IPS-NIHi11 (cell line): ENCODE measurements at places on chromosomes 7 and 10.

GRCh38 chr7:43248961-43249822, 136.7 kb downstream of the HECW1 start:
- peak; percentile 33 for DNase-seq

DNA sequence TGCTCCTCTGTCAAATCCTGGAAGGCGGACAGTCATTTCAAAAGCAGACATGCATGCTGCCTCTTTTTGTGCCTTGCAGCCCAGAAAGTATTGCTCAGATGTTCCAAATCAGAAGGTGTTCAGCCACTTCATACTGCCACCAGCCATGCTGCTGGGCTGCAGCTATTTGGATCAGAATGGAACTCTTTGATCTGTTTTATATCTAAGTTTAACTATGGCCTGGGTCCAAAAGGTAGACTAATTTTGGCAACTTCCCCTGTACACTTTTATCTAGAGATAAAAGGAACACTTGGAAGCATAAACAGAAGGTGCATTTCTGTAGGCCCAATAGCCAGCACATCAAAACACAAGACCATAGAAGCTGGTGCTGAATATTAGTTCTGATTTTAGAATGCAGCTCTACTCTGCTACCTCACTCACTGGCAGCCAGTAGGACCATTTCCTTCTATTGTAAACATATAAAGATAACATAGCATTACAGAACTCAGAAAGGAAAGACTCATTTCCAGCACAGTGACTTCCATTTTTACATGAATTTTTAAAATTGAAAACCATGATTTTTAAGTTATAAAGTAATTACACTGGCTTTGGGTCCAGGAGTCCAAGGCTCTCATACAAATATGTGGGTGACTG, 143.1 kb upstream of the CAV2 start:
- no peak for DNase-seq

DNA sequence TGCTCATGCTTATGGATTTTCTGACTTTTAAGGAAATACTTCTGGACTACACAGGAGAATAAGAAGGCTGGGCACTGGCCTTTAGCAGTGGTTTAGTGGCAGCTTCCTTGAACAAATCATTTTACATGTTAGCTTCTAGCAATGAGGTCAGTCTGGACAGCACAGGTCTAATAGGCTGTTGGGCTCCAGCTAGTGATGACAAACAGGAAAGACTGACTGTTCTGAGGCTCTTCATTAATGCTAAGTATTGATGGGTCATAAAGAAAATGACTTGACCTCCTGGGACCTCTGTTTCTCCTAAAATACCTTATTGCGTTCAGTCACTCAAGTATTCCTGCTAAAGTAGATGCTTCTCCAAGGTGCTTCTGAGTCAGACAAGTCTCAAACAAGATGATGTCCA, 4.9 kb upstream of the RHOBTB1 start:
- no peak for DNase-seq

- DNase-seq: no peak
Observed at GRCh38 chr7:2529161-2530070, 9.8 kb downstream of the LFNG start.

- DNase-seq: no peak
Observed at GRCh38 chr10:73339436-73339835, 19.2 kb downstream of the CFAP70 start.

DNA sequence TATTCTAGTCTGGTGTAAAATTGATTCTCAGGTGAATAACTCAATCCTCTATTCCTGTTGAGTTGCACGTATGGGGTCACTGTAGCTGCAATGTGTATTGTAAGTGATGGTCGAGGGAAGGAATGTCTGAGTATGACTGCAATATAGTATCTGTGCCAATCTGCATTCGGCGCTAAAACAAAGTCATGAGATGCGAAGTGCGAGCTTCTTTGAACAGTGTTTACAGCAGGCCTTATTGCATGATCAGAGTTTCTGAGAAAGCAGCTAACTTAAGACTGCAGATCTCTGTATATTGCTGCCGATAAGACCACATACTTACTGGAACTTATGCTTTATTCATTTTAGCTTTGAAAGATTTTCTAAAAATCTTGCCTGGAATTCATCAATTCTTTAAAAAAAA, 341.7 kb upstream of the BMPER start:
- no peak for DNase-seq

DNA sequence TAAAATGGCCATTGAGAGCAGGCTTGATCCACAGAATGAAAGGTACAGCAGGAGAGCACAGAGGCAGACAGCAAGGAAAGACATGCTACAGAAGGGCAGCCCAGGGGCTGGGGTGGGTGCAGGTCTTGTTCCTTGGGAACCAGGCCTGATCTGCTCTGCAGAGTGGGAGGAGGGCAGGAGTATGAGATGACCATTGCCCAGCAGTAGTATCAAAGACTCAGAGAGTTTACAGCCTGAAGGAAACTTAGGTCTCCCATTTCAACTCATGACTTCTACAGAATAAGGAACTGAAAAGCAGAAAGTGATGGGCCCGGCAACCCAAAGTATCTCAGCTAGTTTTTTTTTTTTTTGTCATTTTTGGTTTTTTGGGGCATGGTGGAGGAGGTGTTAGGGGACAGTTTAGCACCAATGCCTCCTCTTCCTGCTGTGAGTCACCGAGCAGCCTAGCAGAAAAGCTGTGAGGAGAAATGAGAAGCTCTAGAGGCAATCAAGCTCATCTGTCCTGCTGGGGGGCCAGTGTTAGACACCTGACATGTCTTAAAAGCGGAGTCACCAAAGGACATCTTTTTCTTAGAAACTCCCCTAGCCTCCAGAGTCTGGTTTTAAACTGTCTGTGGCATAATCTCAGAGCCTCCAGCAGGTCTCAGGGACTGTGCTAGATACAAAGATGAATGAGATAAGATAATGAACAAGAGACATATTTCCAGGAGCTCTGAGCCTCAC, 34.3 kb upstream of the HERPUD2 start:
- no peak for DNase-seq

GRCh38 chr10:128286141-128286761, 160.0 kb upstream of the MKI67 start:
- no peak for DNase-seq

DNA sequence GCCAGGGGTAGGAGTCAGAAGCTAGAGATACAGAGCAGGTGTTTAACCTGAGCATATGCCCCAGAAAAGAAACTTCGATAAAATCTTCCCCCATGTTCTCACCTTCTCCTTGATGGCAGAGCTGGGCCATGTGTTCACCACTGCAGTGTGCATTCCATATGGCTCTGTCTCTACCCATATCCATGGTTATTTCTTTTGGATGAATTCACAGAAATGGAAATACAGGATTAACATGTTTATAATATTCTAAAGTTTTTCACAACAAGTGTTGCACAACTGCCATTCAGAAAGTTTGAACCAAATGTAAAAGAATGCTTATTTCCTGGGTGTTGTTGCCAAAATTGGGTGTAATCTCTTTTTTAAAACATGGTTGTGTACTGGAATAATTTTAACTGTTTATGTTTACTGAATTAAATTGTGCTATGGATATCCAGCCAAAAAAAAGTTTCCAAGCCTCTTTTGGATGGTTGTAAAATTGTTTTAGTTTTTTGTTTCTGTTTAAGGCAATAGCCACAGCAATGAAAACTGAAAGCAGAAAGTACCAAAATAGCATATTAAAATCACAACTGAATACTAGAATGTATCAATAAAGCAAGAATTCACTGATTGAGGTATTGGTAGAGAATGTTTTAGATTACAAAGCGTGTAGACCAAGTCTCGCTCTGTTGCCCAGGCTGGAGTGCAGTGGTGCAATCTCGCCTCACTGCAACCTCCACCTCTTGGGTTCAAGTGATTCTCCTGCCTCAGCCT, 19.9 kb upstream of the CCNY start:
- DNase-seq: no peak

GRCh38 chr7:67764289-67764688, 767.7 kb downstream of the TYW1 start:
- no peak for DNase-seq

GRCh38 chr7:158365267-158365666, 222.4 kb downstream of the PTPRN2 start:
- DNase-seq: no peak

DNA sequence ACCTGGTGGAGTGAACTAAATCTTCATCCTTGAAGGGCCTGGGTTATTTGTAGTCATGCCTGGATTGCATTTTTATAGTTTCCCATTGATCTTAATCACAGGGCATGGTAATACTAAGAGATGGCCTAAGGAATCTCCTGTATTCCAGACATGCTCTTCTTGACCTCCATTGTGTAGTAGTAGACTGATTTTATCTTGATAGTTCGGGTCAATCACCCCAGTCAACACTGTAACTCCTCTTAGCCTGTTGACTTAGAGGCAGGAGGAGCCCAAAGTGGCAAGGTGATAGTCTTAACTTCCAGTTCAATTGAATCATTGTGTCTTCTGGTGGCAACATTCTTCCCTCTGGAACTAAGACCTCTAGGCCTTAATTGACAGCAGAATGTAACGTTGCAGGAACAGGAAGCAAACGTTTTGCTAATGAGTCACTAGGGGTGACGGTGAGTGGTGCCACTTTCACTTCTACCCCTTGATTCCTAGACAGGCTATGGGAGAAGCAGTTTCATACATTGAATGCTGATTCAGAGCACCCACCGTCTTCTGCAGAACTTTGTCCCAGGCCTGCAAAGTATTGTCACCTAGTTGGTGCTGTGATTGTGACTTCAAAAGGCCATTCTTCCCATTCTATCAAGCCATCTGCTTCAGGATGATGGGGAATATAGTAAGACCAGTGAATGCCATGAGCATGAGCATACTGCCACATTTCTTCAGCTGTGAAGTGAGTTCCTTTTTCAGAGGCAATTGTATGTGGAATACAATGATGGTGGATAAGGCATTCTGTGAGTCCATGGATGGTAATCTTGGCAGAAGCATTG, 24.0 kb upstream of the PAPSS2 start:
- DNase-seq: no peak

- no peak for DNase-seq
Observed at GRCh38 chr10:34153663-34154382, 661.3 kb downstream of the PARD3 start.

DNA sequence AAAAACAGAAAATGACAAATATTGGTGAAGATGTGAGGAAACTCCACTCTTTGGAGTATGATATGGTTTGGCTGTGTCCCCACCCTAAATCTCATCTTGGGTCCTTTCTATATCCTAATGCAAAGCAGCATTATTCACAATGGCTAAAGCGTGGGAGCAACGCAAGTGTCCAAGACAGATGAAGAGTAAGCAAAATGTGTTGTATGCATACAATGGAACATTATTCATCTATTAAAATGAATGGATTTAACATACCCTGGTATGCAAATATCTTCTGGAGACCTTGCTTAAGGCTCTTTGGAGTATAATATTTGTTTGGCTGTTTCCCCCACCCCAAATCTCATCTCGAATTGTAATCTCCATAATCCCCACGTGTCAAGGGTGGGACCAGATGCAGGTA, 839.8 kb upstream of the POM121L12 start:
- no peak for DNase-seq

- peak; percentile 42 for DNase-seq
Observed at GRCh38 chr7:134351424-134351823, 34.7 kb upstream of the SLC35B4 start.

GRCh38 chr10:36269222-36269621, 627.1 kb upstream of the FZD8 start:
- no peak for DNase-seq

GRCh38 chr10:91804126-91804510, 5.9 kb downstream of the TNKS2 start:
- no peak for DNase-seq

DNA sequence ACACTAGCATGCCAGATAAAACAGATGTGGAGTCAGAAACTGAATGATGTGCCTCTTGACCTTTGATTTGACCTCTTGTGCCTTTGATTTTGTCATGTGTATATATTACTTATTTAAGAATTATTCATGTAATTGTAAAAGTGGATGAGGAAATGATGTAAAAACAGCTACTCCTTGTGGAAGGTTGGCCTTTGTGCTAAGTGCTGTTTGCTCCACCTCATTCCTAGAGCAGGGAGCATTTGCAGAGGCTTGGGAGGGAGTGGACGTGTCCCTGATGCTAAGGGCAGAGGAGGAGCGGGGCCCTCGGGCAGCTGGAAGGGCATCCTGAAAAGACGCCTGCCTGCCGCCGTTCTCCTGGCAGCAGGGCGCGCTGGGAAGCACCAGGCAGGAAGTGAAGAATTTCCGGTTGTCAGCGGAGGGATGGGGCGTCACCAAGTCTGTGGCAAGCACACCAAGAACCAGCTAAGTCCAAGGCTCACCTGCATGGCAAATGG, 197.6 kb upstream of the ZNF32 start:
- no peak for DNase-seq

GRCh38 chr7:127892488-127893314, 138.5 kb downstream of the LRRC4 start:
- DNase-seq: no peak

GRCh38 chr10:15084502-15084922, 4.1 kb downstream of the ACBD7 start:
- peak; percentile 49 for DNase-seq

GRCh38 chr10:80081801-80082750, 3.6 kb downstream of the TMEM254 start:
- no peak for DNase-seq

DNA sequence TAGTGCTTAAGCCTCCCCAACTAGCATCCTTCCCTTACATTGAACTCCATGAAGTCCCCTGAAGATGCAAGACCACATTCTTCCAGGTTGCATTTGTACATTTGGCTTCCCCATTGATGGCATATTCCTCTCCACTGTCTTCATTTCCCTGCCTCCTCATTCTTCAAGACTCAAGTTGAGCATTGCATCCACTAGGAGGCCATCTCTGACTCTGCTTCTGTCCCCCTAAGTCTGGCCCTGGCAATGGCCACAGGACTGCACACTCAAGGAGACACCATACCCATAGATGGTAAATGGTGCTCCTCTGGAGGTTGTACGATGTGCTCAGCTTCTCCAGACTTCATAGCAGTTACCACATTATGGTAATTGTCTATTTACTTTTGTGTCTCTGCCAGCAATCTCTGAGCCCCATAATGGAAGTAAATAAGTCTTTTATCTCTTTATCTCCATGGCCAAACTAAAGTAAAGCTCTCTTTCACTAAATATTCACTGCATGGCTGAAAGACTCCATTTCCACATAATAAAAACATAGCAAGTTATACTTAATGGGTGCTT, 112.6 kb downstream of the PTPRZ1 start:
- peak; percentile 7 for DNase-seq
